ENCODE measurements at places on chromosomes 2 and 18. TPM values are rescaled to one million over a fixed set of nuclear protein-coding genes. Genes with fewer than 3 reads are reported as not detected.

GRCh38 chr2:214837466-214837865 is 28.0 kb upstream of the BARD1 start:
- DNase-seq = no peak
- no peaks in the 10 kb centered on the region for H3K4me1 ChIP-seq
- no peaks in the 10 kb centered on the region for H3K27me3 ChIP-seq
- no peak overlapping the region for H3K4me3 ChIP-seq
- H3K36me3 ChIP-seq = no peaks in the 10 kb centered on the region

DNA sequence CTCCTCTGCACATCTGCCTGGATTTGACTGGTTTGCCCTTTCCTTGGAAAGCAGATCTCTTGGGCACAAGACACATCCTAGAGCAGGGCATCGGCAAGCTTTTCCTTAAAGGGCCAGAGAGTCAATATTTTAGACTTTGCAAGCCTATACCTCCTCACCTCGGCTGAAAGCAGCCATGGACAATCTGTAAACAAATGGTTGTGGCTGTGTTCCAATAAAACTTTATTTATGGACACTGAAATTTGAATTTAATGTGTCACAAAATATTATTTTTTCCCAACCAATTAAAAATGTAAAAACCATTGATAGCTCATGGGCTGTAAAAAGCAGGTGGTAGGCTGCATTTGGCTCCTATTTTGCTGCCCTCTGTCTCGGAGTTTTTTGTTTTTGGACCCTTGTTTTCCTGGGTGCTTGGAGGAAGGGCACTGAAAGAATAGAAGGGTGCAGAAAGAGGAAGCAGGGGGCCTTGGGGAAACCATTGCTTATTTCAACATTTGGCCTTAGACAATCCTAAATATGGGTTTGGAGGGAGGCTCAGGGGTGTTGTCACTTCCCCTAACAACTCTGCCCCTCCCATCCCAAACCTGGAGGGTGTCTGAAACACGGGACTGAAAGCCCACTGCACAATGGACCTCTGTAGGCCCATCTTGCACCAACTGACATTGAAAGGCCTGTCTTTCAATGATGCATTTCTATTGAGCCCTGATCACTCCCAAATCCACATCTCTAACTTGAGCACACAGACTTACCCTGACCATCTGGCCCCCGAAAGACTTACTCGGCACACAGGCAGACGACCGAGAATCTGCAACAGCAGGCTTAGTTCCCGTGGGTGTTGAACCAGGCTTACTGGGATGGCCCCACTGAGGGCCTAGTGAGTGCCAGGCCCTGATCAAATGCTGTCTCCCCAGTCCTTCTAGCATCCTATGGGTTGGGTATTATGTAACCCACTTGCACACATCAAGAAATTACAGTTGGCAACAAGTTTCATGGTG is 7.1 kb upstream of the ZFP36L2 start:
- peaks cover 17% of the 10 kb centered on the region for H3K4me1 ChIP-seq

- no peaks in the 10 kb centered on the region for H3K36me3 ChIP-seq
- no peaks in the 10 kb centered on the region for H3K4me1 ChIP-seq
- H3K4me3 ChIP-seq = no peak overlapping the region
Observed at GRCh38 chr2:167943897-167944296, 303.5 kb downstream of the STK39 start.

DNA sequence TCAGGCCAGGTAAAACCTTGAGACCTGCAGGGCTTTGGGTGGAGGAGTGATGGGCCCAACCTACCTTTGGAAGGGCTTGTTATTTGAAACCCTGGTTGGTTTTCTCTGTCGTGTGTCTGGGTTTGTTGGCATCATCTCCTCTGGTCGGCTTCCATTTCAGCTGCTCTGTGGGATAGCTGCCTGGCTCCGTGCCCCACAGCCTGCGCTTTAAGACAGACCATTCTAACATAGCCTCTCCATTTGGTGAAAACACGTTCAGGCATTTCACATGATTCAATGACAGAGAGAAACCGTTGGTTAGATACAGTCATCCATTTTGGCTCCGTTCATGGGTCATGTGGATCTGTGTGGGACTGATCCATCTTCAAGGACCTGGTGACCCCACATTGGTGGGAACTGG is 37.0 kb upstream of the LYPD6B start:
- H3K27ac ChIP-seq = no peak overlapping the region
- no peaks in the 10 kb centered on the region for H3K36me3 ChIP-seq
- DNase-seq = no peak
- no peaks in the 10 kb centered on the region for H3K4me1 ChIP-seq
- H3K27me3 ChIP-seq = no peaks in the 10 kb centered on the region

DNA sequence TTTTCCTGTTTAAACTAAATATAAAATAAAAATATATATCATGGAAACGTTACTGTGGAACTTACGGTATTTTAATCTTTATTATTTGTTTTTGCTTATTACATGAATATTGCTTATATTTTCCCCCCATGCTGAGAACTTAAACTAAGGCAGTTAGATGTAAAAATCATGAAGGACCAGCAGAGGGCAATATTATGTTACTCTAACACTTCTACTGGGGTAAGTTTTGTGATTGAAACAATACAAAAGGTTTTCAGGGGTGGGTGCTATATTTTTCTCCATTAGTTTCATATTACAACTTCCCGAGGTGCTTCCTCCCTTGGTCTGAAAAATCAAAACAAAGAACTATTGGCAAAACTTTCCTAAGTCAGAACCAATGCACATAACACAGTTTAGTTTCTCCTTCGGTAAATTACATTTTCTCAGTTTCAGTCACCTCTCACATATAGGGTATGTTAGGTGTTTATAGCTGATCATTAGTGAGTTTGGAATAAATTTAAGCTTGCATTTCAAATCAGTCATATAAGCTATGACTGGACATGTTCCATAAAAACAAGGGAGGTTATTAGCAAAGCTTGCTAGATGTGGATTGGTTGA is 54.8 kb downstream of the ZNF407 start:
- no peaks in the 10 kb centered on the region for H3K27me3 ChIP-seq

GRCh38 chr2:239392688-239393387 is 8.0 kb downstream of the HDAC4 start:
- H3K36me3 ChIP-seq = no peaks in the 10 kb centered on the region
- peak; percentile 5 for DNase-seq
- H3K4me3 ChIP-seq = no peak overlapping the region

GRCh38 chr2:178844269-178844668 is 37.0 kb upstream of the TTN start:
- no peaks in the 10 kb centered on the region for H3K27me3 ChIP-seq
- DNase-seq = no peak

GRCh38 chr18:49731421-49731841 is 81.9 kb downstream of the ACAA2 start:
- H3K36me3 ChIP-seq = no peaks in the 10 kb centered on the region
- no peak overlapping the region for H3K4me3 ChIP-seq
- H3K27me3 ChIP-seq = no peaks in the 10 kb centered on the region
- H3K27ac ChIP-seq = no peak overlapping the region

- DNase-seq = no peak
- no peaks in the 10 kb centered on the region for H3K4me1 ChIP-seq
- H3K36me3 ChIP-seq = no peaks in the 10 kb centered on the region
- H3K27me3 ChIP-seq = no peaks in the 10 kb centered on the region
- H3K4me3 ChIP-seq = no peak overlapping the region
- no peak overlapping the region for H3K27ac ChIP-seq
Observed at GRCh38 chr18:59540346-59540745, 156.9 kb downstream of the CCBE1 start.

DNA sequence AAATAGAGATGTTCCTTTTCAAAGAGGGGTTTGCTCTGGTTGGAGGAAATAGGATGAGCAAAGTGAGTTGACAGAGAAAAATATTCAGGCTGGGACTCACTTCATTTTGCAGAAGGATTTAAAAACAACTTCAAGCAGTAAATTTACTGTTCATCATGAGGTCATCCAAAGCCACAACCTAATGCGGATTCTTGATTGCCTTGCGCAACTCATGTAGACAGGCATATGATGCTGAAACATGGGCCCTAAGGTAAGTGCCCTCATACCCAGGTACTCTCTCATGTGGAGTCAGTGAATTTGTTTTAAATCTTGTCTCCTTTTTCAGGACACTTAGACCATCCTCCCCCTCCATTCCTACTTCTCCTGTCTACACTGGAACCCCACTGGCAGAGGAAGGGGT is 51.9 kb upstream of the LYPD1 start:
- no peaks in the 10 kb centered on the region for H3K36me3 ChIP-seq
- H3K27ac ChIP-seq = no peak overlapping the region
- H3K4me3 ChIP-seq = no peak overlapping the region
- DNase-seq = no peak
- H3K4me1 ChIP-seq = no peaks in the 10 kb centered on the region
- H3K27me3 ChIP-seq = no peaks in the 10 kb centered on the region

- H3K4me3 ChIP-seq = no peak overlapping the region
- no peaks in the 10 kb centered on the region for H3K4me1 ChIP-seq
- H3K27me3 ChIP-seq = no peaks in the 10 kb centered on the region
- no peak for DNase-seq
Observed at GRCh38 chr2:21231985-21232384, 108.2 kb downstream of the TDRD15 start.

GRCh38 chr2:102514061-102514785 is 41.2 kb downstream of the SLC9A4 start:
- DNase-seq = no peak
- H3K36me3 ChIP-seq = no peaks in the 10 kb centered on the region
- H3K27ac ChIP-seq = no peak overlapping the region

The TNFRSF11A gene
- 6.7 TPM for total RNA-seq

The CGREF1 gene
- 7.1 TPM for total RNA-seq

The PLGLB1 gene
- not detected for total RNA-seq

The EFR3B gene
- 5.4 TPM for total RNA-seq

The HOXD12 gene
- not detected for total RNA-seq

The ZNF521 gene
- total RNA-seq = 51.8 TPM

The ARHGAP15 gene
- total RNA-seq = 22.6 TPM
